ENCODE measurements at places on chromosomes 2 and 18.
A peak's percentile ranks its signal among the peaks of the same experiment; 100 is the strongest.

DNA sequence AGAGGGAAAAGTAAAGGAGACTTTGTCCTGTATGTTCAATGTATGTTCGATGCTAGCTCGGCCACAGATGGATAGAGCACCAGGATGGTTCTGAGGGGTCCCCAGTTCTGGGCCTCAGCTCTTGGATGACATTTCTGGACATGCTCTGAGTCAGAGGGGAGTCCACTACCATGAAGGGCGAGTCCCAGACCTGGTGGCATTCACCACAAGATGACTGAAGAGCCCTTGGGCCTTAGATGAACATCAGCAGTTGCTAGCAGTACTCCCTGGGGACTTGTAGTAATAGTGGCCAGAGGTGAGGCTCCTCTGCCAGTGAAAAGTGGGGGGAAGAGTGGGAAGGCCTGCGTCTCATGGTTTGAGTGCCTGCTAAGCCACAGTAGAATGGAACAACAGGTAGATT is 109.5 kb downstream of the GRB14 start:
- no peak for DNase-seq

GRCh38 chr2:98036349-98037000 is 40.7 kb upstream of the TMEM131 start:
- DNase-seq, result no peak

GRCh38 chr2:74427551-74427950 is 6.0 kb downstream of the WDR54 start:
- DNase-seq, result no peak

GRCh38 chr2:2762913-2763312 is 431.8 kb upstream of the MYT1L start:
- DNase-seq, result no peak

DNA sequence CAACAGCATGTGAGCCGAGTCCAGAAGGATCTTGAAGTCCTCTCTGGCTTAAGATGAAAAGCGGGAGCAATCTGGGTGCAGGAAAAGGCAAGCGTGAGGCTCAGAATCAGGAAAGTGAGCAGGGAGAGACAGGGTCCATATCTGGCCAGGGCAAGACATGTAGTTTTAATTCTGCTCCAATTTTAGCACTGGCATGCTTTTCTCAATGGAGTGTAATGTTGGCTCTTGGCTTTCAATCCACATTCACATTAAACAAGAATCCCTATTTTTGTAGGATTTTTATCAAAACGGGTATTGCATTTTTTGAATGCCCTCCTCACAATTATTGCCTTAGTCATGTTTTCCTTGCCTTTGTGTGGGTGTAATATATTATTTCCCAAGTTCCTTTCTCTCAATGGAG is 6.0 kb downstream of the SPATA3 start:
- DNase-seq, result no peak

DNA sequence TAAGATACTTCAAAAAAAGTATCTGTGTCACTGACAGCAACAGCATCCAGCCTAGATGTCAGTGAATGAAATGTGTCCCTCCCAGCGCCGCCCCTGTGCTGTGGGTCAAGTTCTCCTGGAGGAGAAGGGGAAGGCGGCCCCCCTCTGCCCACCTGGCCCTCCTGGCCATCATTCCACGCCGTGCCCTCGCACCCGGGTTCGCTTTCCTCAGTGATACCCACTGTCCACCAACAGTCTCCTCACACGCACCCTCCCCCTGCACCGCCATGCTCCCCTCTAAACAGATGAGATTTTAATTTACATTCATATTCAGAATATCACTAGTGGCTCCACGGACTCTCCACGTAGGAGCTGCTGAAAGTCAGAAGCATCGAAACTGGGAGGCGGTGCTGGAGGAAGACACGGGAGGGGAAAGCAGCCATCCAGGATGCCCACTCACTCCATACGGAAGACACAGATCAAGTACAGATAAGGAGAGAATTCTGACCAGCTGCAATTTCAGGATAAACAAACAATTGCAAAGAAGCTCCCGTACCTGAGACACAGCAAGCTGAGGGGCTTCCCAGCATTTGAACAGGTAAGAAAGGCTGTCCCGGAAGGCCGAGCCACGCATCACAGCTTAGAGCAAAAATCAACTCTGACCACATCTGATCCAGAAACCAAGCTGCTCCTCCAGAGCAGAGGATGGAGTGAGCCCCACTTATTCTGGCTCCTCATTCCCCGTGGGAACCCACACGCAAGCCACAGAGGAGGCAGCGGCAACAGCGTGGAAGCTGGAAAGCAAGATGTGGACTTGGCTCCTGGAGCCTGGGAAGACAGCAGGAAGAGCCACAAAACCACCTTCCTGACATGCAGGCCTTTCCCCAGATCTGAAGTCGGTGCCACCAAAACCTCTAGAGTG is 49.7 kb downstream of the PXDN start:
- no peak for DNase-seq

GRCh38 chr18:44564922-44565321 is 115.8 kb upstream of the SETBP1 start:
- peak; percentile 81 for DNase-seq

Data from fibroblast of skin of right quadriceps (primary cell).